ENCODE measurements at places on chromosomes 7 and 10.

- DNase-seq: no peak
These were observed 879.0 kb upstream of the CELF2 start for GRCh38 chr10:10138685-10139084.

- DNase-seq: no peak
These were observed 939 bp upstream of the VAX1 start for GRCh38 chr10:117138838-117139580.

- DNase-seq: no peak
These were observed 16.1 kb downstream of the CCSER2 start for GRCh38 chr10:84344526-84344925.

DNA sequence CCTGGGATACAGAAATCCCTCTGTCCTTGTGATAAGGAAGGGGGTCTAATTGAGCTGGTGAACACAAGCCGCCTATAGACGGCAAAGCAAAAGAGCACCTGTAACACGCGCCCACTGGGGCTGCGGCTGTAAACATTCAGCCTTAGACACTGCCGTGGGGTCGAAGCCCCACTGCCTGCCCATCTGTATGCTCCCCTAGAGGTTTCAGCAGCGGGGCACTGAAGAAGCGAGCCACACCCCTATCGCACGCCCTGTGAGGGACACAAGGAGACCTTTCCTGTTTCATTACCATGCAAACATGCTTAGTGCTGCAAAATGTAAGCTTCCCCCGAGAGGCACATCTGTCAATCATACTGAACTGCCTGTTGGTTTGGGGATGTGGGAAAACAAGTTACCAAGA, 82.1 kb downstream of the NRP1 start:
- DNase-seq: no peak

GRCh38 chr10:73968098-73968521, 29.8 kb upstream of the VCL start:
- DNase-seq: no peak

DNA sequence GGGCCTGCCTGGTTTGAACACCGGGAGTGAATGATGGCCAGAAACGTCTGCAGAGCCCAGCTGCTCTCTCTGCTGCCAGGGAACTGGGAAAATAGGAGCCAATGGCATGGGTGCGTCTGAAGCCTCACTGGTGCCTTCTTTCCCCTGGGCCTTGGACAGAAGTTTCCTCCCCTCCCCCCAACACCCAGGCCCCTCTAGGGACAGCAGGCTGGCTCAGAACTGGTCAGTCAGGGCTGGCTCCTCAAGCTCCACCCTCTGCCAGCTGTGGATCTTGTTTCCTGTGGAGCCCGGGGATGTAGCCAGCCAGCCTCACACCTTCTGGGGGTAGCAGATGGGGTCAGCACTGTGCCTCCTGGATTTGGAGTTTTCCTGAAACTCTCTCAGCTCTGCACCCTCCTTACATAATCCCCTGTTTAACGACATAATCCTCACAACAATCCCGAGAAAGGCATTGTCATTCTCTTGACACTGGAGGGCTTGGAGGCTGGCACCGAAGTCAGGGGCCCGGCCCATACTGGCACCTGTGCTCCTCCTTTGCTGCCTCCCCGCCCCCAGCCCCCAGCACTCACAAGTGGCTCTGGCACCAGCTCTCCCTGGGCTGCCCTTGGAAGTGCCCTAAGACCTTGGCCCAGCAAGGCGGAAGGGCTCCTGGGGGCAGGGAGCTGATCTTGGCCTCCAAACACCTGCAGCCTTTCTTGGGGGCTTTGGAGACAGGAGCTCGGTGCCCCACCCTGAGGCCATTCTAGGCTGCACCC, 5.7 kb downstream of the LDB3 start:
- DNase-seq: peak; percentile 8

GRCh38 chr10:101367569-101368453, 13.8 kb downstream of the BTRC start:
- no peak for DNase-seq

DNA sequence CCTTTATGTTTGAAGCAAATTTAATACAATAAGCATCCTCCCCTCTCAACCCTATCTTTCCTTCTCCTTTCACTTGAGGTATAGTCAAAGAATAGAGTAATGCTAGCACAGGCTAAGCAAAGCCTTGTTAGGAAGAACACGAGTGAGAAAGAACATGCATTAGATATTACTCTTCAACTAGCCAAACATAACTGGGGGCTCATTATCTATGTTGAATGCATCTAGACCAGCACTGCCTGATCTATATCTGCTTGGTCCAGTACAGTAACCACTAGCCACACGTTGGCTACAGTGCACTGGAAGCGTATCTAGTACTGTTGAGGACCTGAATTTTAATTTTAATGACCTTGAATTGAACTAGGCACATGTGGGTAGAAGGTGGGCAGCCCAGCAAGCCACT, 21.0 kb downstream of the SFMBT2 start:
- DNase-seq: no peak

DNA sequence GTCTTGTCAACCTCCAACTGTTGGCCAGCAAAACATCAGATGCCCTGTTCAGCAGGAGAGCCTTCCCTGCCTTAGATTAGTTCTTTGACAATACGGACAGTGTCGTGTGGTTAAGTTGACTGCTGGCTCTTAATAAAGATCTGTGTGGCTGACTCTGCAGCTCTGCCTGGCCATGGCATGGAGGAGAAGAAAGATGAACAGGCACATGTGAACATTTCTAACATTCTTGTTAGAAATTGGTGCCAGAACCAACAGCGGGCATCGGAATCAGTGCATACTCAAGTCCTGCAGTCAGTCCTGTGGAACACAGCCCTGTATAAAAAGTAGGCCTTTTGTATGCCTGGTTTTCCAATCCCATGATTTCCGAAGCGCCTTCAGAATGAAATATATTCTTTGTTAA, 455.6 kb downstream of the POM121L12 start:
- no peak for DNase-seq

DNA sequence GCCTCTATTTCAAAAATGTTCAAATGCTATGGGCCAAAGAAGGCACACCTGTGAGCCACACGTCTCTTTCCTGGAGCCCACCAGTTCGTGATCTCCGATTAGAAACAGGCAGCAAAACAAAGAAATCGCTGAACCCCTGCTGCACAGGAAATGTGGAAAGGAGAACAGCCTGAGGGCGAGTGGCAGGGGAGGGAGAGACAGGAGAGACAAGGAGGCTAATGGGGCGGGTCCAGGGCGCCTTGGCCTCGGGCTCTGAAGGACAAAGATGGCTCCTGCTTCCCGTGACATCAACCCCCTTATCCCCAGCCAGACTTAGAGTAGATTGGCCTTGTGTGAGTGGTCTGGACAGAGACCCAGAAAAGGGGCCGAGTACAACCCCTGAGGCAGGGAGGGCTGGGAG, 62.4 kb upstream of the DOCK1 start:
- DNase-seq: no peak

DNA sequence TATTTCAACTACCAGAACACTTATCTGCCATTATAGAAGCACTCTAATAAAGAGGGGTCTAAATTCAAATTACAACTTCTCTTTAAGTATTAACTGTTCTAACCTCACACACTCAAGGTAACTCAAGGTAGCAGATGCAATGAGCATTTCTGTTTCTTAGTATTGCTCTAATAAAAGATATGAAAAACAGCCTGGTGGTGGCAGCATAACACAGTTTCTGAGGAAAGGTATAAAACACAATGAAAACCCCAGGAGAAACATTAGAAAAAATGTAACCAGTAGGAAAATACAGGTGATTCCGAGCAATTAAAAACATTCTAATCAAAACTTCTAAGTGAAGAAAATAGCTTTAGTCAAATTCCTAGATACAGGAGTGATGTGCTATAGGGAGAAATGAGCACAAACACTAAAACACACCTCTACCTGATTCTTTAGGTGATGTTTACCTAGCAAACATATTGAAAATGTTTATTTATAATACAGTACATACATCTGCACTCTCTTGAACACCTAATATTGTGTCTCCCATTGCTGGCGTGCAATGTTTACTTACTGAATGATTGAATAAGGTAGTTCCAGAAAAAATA, 3.5 kb downstream of the MKRN1 start:
- DNase-seq: no peak
